ENCODE measurements at places on chromosomes 3 and 15.

DNA sequence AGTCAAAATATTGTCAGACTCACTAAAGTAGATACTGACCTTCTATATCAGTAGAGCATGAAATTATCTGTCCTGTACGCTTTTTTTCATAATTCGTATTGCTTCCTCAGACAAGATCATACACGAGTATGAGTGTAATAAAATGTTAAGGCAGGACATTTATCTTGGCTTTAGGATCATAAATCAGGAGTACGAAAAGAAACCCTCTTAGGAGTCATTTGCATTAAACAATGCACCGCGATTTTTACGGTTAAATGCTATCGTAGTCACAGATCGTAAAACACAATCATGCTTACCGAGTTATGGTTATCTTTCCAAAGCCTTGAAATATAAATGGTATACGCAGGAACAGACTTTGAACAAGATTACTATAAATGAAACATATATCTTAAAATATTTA lies 510.3 kb upstream of the ROBO1 start:
- DNase-seq = no peak

DNA sequence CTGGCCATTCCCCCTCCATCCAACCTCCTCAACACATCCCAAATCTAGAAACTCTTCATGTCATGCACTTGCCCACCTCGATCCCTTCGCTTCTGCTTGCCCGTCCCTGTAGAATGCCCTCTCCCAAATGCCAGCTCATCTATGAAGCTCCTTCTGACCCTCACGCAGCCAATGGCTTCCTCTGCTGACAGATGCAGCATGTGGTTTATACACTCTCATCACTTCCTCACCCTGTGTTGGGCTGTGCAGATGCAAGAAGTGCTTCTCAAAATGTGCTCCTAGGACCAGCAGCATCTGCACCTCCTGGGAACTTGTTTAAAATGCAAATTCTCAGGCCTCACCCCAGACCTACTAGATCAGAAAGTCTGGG lies 51.7 kb downstream of the SEMA5B start:
- peak; percentile 61 for DNase-seq

DNA sequence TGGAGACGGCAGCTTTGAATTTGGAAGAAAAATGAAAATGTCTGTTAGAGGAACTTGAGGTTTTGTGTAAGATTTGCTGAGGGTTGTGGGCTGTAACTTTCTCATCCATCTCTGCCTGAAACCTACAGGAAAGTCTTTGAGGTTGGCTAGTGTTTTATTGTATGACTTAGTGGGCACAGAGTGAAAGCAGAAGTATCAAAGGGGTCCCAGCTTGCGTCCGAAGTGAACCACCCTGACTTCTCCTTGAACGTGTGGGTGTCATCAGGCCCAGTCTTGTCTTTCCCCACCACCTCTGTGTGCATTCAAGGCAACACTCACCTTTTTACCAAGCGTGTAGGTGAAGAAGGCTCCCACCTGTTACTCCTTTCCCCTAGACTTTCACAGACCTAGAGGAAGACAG lies 682.1 kb upstream of the CFAP20DC start:
- DNase-seq = no peak

GRCh38 chr3:48661501-48662144 lies 1.1 kb downstream of the CELSR3 start:
- no peak for DNase-seq

DNA sequence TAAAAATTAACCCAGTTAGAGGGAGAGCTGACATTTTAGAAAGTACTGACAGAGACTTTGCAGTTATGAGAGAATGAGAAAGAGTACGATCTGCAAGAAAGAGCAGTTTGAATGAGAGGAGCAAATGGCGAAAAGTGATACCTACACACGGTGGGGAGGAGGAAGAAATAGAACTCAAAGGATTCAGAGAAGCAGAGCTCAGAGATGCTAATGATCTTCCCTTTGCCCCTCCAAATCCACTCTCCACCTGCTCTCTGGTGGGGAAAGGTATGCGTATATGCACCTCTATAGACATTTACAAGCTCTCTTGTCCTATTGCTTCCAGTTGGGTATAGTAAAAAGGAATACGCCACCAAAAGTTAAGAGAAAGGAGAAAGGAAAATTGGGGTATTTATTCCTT lies 123.3 kb upstream of the TTC14 start:
- no peak for DNase-seq

- DNase-seq = no peak
These were observed 74.7 kb downstream of the DCUN1D1 start for GRCh38 chr3:182905623-182906022.

DNA sequence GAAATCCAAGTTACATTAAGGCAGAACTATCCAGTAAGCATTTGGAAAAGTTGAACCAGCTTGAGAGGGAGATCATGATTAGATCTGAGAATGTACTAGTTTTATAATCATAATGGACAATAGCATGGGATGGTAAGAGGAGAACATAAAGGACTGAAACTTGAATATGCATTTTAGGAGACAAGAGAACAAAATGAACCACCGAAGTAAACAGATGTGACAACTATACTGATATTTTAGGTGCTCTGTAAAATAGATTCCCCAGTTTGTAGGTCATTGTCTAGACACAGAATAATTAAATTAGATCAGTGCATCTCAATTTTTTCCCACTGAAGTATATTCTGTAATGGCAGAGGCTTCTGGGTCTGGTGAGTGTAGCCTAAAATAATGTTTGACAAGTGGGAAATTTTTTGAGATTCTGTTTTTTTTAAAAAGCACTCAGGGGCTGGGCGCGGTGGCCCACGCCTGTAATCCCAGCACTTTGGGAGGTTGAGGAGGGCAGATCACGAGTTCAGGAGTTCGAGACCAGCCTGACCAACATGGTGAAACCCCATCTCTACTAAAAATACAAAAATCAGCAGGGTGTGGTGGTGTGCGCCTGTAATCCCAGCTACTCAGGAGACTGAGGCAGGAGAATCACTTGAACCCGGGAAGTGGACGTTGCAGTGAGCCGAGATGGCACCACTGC lies 16.3 kb downstream of the ECT2 start:
- no peak for DNase-seq

- DNase-seq = peak; percentile 4
These were observed 33.4 kb downstream of the SPINK8 start for GRCh38 chr3:48299746-48300712.

DNA sequence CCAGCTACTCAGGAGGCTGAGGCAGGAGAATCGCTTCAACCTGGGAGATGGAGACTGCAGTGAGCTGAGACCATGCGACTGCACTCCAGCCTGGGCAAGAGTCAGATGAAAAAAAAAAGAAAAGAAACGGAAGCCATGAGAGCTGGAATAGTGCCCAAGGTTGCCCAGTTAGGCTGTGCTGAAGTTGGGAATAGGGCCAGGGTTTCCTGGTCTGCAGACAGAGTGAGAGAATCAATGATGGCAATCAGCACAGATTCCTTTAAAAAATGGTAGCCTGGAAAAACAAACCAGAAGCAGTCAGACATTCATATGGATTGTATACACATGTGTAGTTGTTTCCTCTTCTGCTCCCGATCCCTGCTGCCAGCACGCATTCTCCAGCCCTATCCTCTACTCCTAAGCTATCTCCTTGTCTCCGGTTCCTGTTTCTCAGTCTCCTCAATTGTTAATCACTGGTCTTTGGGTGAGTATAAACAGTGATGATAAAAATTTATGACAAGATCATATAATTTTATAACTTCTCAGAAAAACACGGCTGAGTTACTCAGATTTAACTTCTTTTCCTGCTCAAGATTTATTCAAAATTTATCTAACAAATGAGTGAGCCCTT lies 316.2 kb upstream of the UMPS start:
- DNase-seq = no peak

- DNase-seq = no peak
These were observed 288.9 kb downstream of the EFHB start for GRCh38 chr3:19645093-19645492.

DNA sequence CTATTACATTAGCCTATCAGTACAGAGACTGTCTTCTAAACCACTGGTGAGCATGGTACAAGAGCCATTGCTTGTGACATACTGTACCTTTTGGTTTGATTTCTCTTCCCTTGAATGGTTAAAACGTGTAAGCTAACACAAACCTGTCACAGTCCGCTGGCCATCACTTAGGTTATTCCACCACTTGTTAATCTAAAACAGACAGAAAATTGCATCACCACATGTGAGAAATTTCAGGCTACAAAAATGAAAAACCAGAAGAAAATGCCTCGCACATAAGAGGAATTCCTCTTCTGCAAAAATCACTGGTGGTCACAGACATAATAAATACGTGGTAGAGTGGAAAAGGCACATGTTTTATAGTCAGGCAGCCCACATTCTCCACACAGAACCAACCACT lies 22.1 kb downstream of the PARL start:
- DNase-seq = no peak

DNA sequence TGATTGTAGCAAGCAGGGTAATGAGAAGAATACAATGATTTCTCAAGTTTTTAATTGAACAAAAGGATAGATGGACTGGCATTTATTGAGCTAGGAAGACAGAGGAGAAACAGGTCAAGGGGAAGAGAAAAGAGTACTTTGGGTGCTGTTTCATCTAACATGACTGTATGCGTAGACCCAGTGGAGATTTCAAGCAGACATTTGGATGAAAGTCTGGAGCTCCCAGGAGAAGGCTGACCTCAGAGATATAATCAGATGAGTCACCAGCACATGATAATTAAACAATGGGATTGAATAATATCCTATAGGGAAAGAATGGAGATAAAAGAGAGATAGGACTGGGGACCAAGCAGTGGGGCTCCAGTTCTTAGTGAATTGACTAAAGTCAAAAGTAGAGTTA lies 194.9 kb downstream of the ARRDC4 start:
- no peak for DNase-seq

- no peak for DNase-seq
These were observed 3.4 kb downstream of the CORO2B start for GRCh38 chr15:68582236-68582635.

GRCh38 chr15:40595219-40595618 lies 1.2 kb downstream of the KNL1 start:
- peak; percentile 16 for DNase-seq

- DNase-seq = no peak
These were observed 65.9 kb upstream of the MYO5C start for GRCh38 chr15:52361494-52361893.

DNA sequence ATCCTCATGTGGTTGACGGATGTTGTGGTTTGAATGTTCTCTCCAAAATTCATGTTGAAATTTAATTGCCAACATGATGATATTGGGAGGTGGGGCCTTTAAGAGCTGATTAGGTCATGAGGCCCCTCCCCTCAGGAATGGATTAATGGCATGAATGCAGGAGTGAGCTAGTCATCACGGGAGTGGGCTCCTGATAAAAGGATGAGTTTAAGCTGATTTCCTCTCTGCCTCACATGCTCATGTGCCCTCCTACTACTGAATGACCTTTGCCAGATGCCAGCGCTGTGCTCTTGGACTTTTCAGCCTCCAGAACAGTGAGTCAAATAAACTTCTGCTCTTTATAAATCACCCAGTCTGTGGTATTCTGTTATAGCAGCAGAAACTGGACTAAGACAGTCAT lies 111.2 kb downstream of the MYO5A start:
- no peak for DNase-seq

- no peak for DNase-seq
These were observed 73.1 kb downstream of the RAB11A start for GRCh38 chr15:65942436-65942835.

DNA sequence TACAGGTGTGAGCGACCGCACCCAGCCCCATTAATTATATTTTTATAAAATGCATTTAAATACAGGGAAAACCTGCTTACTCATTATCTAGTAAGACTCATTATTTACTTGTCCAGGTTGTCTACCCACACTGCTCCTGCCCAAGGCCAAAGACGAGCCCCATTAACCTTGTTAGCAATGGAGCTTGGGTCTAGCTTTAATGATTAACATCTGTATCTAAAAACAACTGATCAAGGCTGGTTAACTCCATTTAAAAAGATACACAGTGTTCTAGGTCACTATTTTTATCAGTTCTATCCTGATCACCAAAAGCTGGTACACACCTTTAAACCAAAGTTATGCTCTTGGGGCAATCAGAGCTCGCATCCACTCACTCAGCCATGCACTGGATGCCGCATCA lies 10.4 kb upstream of the NCKIPSD start:
- no peak for DNase-seq

DNA sequence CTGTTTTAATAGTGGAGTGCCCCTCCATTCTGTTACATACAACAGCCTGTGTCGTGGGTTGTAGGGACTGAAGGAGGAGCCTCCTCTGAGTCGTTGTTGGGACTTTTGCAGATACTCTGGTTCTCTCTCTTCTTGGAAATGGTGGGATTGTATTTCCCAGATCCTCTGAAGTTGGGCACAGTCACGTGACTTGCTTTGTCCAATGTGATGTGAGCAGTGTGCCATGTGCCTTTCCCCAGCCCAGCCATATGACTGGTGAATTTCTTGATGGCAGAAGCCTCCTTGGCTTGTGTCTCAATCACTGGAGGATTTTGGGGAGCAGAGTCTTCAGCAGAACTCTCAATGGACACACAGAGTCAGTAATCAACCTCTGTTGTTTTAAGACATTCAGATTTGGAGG lies 36.2 kb downstream of the RASGRF1 start:
- no peak for DNase-seq

DNA sequence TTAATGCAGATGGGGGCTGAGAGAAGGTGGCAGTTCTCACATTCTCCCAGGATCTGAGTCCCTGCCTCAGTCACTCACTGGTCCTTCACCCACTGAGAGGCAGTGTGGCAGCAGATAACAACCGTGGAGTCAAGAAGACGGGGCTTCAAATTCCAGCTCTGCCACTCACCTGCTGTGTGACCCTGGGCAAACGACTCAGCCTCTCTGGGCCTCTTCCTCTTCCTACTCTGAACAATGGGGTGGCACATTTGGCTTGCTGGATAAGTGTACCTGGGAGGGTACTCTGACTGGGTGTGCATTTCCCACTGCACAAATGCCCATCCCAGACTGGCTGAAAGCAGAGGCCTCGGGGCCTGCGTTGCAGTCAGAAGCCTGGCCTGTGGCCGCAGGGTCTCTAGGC lies 10.0 kb upstream of the IQSEC1 start:
- no peak for DNase-seq

DNA sequence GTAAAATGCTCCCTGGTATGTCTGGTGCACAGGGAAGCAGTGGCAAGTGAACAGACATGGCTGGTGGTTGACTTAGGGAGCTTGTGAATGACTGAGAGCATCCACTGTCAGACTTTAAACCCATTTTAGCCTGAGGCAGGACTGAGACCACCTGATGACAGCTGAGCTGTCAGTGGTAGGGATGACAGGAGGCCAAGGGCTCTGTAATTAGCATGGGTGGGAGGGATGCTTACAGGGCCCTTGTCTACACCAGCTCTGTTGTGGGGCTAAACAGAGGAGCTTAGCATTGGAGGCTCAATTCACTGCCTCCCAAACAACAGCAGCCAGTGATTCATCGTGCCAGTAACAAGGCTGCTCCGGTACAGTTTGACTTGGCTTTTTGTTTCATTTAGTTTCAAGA lies 169.4 kb downstream of the CHST2 start:
- no peak for DNase-seq

GRCh38 chr15:90710436-90711027 lies 6.6 kb upstream of the BLM start:
- DNase-seq = no peak
